Skeletal muscle tissue (tissue), 5 donors: ENCODE measurements at places on chromosomes 2 and 18. TPM values are rescaled to one million over a fixed set of nuclear protein-coding genes. Genes with fewer than 3 reads are reported as not detected.

Gene CDK15
- total RNA-seq = 0.52 TPM

Gene PLEKHH2
- 16.2 TPM for total RNA-seq

Gene LINC00305
- not detected for total RNA-seq

Gene MC4R
- total RNA-seq = 0.52 TPM

Gene CNRIP1
- total RNA-seq = 17.7 TPM

Gene SMAD7
- total RNA-seq = 8.9 TPM

Gene CIB4
- not detected for total RNA-seq

Gene KRTCAP3
- not detected for total RNA-seq
